ENCODE measurements at places on chromosomes 5 and 9.

DNA sequence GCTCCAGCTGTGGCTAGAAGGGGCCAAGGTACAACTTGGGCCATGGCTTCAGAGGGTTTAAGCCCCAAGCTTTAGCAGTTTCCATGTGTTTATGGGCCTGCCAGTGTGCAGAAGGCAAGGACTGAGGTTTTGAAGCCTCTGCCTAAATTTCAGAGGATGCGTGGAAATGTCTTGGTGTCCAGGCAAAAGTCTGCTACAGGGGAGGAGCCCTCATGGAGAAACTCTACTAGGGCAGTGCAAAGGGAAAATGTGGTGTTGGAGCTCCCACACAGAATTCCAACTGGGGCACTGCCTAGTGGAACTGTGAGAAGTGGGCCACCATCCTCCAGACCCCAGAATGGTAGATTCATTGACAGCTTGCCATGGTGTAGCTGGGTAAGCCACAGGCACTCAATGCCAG is 527.2 kb upstream of the RORB start:
- DNase-seq = no peak

- no peak for DNase-seq
Measured at GRCh38 chr5:122153774-122154173, 24.4 kb downstream of the ZNF474 start.

DNA sequence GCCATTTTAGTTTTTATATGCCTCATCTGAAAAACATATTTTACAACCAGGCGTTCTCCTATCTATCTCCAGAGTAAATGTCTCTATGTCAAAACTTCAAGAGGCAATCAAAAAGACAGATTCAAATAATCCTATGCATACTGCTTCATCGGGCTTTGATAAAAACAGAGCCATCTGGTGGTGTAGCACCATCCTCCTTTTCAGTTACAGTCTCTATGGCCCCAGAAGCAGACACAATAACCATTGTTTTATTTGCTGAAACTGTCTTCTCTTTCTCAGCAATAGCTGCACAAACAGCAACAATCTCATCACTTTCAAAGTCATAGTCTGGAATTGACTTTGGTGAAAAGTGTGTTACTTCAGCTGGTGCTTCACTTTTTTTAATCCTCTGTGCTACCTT is 36.3 kb downstream of the PTGER4 start:
- no peak for DNase-seq

GRCh38 chr5:139648205-139649081 is at the start of gene CXXC5:
Gene CXXC5 (plus strand): TSS chr5:139648349. CDS start chr5:139680524, 32,175 bp downstream.
- peak; percentile 93 for DNase-seq

GRCh38 chr9:35659340-35659739 is 1.2 kb downstream of the CCDC107 start:
- peak; percentile 38 for DNase-seq

- no peak for DNase-seq
Measured at GRCh38 chr9:107960916-107961315, 471.3 kb upstream of the KLF4 start.

GRCh38 chr5:58040044-58040443 is 419.8 kb downstream of the PLK2 start:
- DNase-seq = no peak

DNA sequence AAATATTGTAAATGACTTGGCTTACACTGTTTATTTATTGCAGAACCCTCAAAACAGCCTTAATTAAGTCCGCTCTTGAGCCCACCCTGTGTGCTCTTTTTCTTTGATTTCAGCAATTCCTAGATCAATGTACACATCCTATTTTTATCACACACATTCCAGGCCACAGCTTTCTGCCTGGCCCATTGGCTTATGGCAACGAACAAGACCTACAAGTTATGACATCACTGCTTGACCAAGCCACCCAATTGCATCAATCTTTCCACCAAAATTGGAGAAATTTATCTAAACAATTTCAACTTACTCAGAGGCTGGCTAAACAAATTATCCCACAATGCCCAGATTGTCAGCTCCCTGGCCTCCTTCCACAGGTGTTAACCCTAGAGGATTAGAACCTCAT is 158.4 kb downstream of the CPLANE1 start:
- DNase-seq = no peak

- peak; percentile 20 for DNase-seq
Measured at GRCh38 chr5:91306497-91306896, 76.6 kb downstream of the ARRDC3 start.

DNA sequence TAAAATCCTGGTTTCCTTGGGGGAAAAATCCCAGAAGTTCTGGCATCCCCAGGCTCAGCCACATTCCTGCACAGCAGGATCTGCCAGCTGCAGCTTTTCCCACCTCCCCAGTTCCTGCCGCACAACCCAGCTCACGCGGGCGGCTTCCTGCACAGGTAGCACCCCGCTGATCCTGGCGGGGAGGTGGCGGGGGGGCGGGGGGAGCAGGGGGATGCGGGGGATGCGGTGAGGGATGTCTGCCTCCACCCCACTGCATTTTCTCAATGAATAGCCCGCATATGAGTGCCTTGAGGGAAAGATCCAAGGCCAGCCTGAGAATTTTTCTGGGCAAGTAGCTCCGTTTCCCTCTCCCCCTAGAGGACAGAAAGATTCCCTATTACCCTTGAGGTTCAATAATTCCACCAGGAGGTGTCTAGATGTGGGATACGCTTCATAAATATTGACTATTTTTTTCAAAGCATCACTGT is 21.1 kb downstream of the GFPT2 start:
- peak; percentile 65 for DNase-seq

DNA sequence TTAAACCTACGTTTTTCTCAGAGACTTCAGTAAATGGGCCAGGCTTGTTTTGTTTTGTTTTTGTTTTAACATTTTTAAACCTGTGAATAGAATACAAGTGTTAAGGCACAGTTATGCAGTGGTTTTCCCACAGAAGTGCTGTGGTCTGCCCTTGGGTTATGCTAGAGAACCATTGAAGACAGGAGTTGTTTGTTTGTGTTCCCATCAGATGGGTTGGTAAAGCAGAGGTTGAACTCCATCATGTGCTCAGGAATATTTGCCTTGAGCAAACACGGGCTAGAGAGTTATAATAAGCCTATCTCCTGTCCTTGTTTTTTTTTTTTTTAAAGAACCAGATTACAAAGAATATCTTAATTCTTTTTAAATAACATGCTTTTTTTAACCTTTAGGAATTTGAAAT is 28.5 kb downstream of the RHOBTB3 start:
- DNase-seq = peak; percentile 36

DNA sequence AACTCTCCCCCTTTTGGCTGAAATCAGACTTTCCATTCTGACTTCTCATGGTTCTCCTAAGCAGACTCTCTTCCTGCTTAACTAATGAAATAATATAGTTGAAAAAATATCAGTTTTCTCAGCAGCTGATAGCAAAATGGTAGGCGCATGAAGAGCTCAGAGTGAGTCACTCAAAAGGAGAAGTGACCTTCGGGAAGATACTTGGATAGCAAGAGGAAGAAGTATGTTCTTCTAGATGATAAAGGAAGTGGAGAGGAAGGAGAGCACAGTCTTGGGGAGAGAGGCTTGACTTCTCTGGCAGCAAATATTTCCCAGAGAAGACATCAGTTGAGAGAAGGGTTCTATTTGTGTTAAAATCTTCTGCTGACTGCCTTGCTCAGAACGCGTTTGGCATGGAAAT is 101.5 kb downstream of the TAF11L14 start:
- DNase-seq = no peak

DNA sequence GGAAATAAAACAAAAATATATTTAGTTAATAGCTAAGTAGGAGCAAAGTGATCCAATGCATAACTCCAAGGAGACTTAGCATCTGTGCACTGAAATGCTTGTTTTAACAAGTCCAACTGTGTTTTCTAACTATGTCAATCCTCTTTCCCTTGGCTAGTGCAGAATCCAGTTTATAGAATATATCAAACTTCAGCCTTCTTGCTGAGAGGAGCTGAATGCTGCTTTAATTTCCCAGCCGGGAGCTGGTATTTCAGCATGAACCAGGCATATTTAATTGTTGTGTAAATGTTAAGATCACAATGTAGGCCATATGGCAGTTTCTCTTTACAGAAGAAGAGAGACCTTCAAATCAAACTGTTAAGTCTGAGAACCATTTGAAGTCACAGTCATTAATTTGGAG is 411.7 kb downstream of the HCN1 start:
- no peak for DNase-seq

DNA sequence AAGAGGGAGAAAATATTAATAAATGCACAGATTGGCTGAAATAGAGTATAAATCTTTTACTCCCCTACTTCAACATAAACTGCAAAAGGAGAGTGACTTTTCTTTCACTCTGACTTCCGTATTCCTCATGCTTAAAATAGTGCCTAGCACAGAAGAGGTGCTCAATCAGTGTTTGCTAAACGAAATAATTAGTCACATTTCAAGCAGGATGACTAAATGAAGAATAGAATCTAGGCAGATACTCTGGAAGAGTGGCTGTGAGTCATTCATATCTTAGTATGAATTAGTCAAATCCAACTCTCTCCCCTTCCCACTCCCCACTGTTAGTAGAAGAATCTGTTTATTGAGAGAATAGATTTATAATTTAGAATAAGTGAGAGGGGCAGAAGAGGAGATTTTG is 4.8 kb downstream of the CD274 start:
- peak; percentile 20 for DNase-seq

Data from AG20443 (cell line).